ENCODE measurements at places on chromosomes 2 and 18. TPM values are rescaled to one million over a fixed set of nuclear protein-coding genes. Genes with fewer than 3 reads are reported as not detected.

DNA sequence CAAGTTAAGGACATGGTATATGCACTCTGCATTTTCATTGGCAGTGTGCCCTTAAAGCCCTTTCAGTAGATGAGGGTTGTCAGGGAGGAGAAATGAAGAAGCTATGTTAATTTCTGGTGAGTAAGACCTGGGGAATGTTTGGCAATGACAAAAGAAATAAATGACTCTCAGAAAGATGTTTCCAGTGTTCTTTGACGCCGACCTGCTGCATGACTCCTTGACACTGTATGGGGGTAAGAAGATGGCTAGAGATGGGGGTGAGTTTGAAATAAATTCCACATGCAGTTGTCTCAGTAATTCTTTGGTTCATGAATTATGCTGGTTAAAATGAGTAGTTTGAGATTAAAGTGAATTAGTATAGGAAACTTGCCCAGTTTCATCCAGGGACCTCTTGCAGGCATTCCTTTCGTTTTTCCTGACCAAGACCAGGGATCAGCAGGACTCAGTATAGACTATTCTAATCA, 5.9 kb downstream of the CCDC121 start:
- H3K36me3 ChIP-seq: peaks cover 3% of the 10 kb centered on the region
- no peak for DNase-seq
- H3K4me3 ChIP-seq: no peak overlapping the region
- no peaks in the 10 kb centered on the region for H3K4me1 ChIP-seq
- no peak overlapping the region for H3K27ac ChIP-seq

Gene KLHL41
- 0.81 TPM for total RNA-seq

DNA sequence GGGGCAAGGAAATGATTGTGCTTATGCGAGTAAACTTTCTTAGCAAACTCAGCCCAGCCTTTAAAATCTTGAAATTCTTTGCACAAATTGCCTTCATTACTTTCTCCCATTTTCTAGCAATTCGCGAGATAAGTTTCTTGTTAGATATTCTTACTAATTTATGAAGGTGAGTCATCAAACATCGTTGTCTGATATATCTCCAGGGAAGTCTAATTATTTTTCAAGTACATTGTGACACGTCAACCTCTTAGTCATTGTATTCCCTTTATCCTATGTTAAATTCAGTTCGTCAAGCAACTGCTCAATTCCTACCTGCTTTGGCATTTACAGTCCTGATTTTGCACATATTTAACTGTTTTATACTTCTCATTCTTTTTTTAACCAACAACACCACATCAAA, 854.5 kb upstream of the CRIM1 start:
- DNase-seq: no peak
- H3K36me3 ChIP-seq: no peaks in the 10 kb centered on the region
- H3K4me3 ChIP-seq: no peak overlapping the region
- no peaks in the 10 kb centered on the region for H3K4me1 ChIP-seq
- H3K27me3 ChIP-seq: no peaks in the 10 kb centered on the region
- no peak overlapping the region for H3K27ac ChIP-seq

DNA sequence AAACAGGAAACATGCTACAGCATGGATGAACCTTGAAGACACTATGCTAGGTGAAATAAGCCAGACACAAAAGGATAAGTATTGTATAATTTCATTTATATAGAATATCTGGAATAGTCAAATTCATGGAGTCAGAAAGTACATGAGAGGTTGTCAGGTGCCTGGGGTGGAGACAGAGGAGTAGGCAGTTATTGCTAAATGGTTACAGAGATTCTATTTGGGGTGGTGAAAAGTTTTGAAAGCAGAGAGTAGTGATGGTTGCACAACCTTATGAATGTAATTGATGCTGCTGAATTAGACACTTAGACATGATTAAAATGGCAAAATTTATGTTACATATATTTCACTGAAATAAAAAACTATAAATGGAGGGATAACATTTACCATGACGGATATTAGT, 197.4 kb downstream of the VAPA start:
- DNase-seq: no peak
- no peak overlapping the region for H3K27ac ChIP-seq
- no peaks in the 10 kb centered on the region for H3K4me1 ChIP-seq
- H3K36me3 ChIP-seq: no peaks in the 10 kb centered on the region

DNA sequence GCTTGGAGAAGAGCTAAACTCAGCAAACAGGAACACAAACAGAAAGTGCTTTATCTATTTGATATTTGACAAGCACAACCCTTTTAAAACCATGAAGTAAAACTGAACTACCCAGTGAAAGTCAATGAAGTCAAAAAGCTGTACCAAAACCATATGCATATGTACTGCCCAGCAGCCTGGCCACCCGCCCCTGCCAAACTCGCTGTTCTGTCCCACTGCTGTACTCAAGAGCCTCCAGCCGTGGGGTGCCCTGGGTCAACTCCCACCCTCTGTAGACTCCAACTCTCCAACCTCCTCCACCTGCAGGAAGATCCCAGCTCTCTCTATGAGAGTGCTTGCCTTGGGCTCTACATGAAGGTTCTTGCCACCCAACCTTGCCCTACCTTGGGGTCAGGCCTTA, 268.2 kb downstream of the AGPS start:
- DNase-seq: no peak
- no peaks in the 10 kb centered on the region for H3K27me3 ChIP-seq
- H3K4me1 ChIP-seq: no peaks in the 10 kb centered on the region
- H3K27ac ChIP-seq: no peak overlapping the region
- no peaks in the 10 kb centered on the region for H3K36me3 ChIP-seq

DNA sequence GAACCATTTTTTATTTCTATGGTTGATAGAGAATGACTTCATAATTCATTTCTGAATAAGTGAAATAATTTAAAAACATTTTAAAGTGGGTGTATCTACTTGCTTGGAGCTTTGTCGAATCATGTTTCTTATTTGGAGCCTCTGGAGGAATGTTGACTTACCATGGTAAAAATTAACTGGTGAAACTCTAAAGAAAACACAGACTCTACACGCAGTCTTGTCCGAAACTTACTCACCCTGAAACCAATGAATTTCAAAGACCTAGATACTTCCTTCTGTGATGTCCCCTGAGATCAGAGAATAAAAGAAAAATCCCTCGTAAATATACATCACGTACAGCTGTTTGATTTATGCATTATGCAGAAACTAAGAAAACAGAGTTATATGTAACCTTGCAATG, 665.2 kb upstream of the NRXN1 start:
- no peaks in the 10 kb centered on the region for H3K4me1 ChIP-seq
- no peaks in the 10 kb centered on the region for H3K36me3 ChIP-seq
- H3K27me3 ChIP-seq: no peaks in the 10 kb centered on the region
- no peak overlapping the region for H3K27ac ChIP-seq
